ENCODE measurements at places on chromosomes 2 and 18. TPM values are rescaled to one million over a fixed set of nuclear protein-coding genes. Genes with fewer than 3 reads are reported as not detected.

The TBR1 gene
- total RNA-seq: 0.45 TPM

The ALPP gene
- total RNA-seq: not detected

The TMEM37 gene
- total RNA-seq: 6.8 TPM

The ADCY3 gene
- 20.8 TPM for total RNA-seq

The DSC3 gene
- total RNA-seq: 13.5 TPM

The C1QL2 gene
- 0.23 TPM for total RNA-seq

- DNase-seq: no peak
Observed at GRCh38 chr2:3222636-3223035, 155.0 kb downstream of the EIPR1 start.

DNA sequence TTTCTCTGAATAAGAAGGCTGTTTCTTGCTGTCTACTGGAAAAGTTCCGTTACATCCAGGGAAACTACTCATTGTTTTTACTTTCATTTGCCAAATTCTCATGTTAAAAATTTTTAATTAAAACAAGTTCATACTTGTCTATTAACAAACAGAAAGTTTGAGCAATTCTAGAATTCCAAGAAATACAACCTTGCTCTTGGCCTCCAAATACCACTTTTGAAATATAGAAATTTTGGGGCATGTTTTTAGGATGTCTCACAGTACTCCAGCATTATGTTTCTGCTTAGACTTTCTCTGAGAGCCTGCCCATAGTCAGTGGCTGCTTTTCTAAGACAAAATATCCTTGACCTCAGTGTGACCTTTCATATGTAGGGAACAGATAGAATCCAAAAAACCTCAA, 228.7 kb upstream of the RND3 start:
- DNase-seq: no peak

GRCh38 chr18:62033756-62034155, 140.9 kb upstream of the RNF152 start:
- DNase-seq: no peak

DNA sequence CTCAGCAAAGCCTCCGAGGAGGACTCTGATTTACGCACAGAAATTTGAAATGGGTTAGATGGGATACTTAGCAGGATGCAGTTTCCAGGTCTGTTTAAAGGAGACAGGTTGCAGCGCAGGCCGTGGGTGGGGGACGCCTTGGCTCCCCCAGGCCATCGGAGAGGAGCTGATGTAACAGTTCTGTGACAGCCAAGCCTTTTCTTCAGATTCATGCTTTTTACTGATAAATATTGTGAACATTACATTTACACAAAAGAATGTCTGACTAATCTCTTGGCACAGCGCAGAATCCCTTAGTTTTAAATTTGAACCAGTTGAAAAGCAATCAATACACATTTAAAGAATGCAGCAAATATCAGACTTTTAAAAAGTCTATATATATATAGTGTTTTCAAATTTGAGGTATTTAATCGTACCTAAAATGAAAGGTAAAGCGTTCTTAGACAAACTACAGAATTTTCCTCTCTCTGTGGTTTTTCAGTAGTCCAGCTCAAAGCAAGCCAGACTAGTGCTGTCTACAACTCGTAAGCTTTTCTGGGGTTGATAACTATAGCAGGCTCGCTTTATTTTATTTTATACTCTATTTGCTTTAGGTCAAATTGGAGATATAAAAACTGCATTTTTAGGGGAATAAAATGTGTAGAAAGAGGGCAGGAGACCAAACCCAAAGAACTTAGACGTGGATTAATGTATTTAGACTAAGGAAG, 221.9 kb downstream of the PIEZO2 start:
- DNase-seq: no peak

- DNase-seq: no peak
Observed at GRCh38 chr2:5690286-5690685, 1.9 kb upstream of the SOX11 start.
